ENCODE measurements at places on chromosomes 16 and 17.

- no peak for DNase-seq
Measured at GRCh38 chr17:43328650-43329049, 70.1 kb upstream of the ARL4D start.

- no peak for DNase-seq
Measured at GRCh38 chr17:62892061-62892675, 73.9 kb upstream of the TANC2 start.

GRCh38 chr17:78125976-78126894, 2.3 kb downstream of the TMC6 start:
- no peak for DNase-seq

DNA sequence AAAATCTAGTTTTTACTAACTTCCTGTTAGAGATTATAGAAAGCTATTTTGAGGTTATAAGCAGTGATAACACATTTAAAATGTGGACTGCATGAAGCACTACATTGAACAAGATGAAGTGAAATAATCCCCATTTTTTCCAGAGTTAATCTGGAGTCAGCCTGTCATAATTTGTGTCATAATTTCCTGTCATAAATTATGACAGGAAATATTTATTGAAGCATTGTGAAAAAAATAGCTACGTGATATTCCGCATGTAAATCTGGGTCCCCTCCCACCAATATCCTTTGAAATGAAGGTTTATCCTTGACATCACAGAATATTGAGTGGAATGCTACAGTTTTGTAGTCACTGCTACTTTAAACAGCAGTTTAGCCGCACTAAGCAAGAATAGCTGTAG, 40.1 kb downstream of the OMG start:
- DNase-seq = no peak

- no peak for DNase-seq
Measured at GRCh38 chr17:55763856-55764255, 13.0 kb downstream of the PCTP start.

GRCh38 chr16:21159281-21159951, 942 bp downstream of the LDAF1 start:
- DNase-seq = no peak

- DNase-seq = peak; percentile 97
Measured at GRCh38 chr17:21287703-21288449, 3.4 kb downstream of the MAP2K3 start.

DNA sequence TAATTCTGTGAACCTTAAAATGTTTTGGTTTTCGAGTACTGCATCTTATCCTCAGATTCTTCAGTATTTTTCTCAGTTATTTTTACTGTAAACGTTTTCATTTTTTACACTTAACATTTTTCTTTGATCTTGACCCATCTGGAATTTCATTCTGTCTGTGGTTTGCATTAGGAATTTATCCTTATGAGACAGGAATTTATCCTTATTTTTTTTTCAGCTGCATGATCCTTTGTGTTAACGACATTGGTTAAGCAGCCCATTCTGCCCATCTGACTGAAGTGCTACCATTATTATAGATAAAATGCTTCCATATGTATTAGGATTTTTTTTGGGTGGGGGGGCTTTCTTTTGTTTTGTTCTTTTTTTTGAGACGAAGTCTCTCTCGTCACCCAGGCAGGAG, 41.0 kb downstream of the SNX29 start:
- DNase-seq = peak; percentile 87

GRCh38 chr16:5604770-5605169, 507.2 kb upstream of the EEF2KMT start:
- DNase-seq = no peak

DNA sequence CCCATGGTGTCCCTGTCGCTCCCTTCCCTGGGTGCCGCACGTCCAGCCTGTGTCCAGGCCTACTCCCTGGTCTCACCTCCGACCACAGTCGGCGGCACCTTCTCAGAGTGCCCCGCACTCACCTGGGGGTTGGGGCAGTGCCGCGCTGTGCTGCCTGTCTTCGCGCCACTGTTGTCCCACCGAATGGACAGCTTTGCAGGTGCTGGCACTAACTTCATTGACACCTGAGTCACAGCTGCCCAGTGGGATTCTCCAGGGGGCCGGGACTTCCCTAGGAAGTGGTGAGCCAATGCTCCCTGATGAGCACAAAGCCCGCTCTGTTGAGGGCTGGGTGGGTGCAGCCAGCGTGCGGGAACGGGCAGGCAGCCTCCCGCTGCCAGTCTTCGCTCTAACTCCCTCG, 24.3 kb upstream of the DBNDD1 start:
- no peak for DNase-seq

- no peak for DNase-seq
Measured at GRCh38 chr16:20969386-20969785, 68.8 kb downstream of the LYRM1 start.

DNA sequence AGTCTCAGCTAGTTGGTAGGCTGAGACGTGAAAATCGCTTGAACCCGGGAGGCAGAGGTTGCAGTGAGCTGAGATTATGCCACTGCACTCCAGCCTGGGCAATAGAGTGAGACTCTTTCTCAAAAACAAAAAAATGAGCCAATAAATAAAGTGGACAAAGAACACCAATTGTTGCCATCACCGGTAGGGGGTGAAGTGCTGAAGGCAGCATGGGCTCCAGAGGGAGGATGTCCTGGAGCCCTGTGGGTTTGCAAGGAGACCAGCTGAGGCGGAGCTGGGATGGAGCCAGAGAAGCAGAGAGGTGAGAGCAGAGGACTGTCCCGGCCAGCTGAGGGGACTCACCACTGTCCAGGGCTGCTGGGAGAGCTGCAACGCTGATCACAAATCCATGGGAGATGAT, 13.8 kb downstream of the CHST6 start:
- no peak for DNase-seq

- no peak for DNase-seq
Measured at GRCh38 chr17:28331891-28332420, 3.3 kb downstream of the IFT20 start.

GRCh38 chr17:1703063-1703462, 7.1 kb downstream of the TLCD2 start:
- DNase-seq = no peak
